Panc1 (cell line): ENCODE measurements at places on chromosomes 3 and 15. TPM values are rescaled to one million over a fixed set of nuclear protein-coding genes. Genes with fewer than 3 reads are reported as not detected.

DNA sequence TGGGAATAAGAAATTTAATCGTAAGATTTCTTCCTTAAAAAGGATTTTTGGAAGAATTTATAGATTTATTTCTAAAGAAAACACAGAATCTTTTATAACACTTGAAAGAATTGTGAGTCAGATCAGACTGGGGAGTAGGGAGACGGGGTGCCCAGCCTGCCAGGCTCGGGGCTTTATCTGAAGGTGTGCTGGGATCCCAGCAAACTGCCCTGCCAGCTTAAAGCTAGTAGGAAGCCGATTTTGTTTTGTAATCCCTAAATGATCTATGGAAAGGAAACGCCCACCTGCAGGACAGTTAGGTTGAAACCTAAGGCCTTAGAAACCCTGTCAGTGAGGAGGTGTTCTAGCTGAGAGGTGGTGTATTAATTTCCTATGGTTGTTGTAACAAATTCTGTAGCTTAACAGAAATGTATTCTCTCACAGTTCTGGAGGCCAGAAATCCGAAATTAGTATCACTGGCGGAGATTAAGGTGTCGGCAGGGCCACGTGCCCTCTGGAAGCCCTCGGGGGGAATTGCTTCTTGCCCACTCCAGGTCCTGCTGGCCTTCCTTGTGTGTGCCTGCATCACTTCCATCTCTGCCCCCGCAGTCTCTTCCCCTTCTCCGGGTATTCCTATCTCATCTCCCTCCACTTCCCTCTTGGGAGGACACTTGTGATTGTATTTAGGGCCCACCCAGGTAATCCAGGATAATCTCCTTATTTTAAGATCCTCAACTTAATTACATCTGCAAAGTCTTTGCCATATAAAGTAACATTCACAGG, 19.3 kb upstream of the RAB6B start:
- H3K4me1 ChIP-seq: no peaks in the 10 kb centered on the region
- H3K27ac ChIP-seq: no peak overlapping the region
- no peak for DNase-seq

DNA sequence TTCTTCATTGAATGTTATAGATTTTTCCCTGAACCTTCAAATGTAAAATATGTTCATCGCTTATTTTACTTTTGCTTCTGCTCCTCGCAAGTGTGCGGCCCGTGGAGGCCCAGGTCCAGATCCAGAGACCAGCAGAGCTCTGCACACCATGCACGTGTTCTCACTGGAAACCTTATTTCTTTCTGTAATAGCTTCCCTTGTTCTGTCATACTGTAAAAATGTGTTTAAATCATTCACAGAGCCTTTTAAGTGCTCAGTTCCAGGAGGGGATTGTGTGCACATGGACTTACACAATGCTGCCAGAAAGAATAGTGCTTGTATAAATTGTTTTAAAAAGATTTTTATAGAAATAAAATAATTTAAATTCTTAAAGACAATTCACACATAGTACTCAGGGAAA, 359.3 kb downstream of the GABRG3 start:
- no peak for DNase-seq
- no peaks in the 10 kb centered on the region for H3K4me1 ChIP-seq
- H3K36me3 ChIP-seq: no peaks in the 10 kb centered on the region
- H3K27ac ChIP-seq: no peak overlapping the region
- H3K27me3 ChIP-seq: no peaks in the 10 kb centered on the region
- H3K4me3 ChIP-seq: no peak overlapping the region

DNA sequence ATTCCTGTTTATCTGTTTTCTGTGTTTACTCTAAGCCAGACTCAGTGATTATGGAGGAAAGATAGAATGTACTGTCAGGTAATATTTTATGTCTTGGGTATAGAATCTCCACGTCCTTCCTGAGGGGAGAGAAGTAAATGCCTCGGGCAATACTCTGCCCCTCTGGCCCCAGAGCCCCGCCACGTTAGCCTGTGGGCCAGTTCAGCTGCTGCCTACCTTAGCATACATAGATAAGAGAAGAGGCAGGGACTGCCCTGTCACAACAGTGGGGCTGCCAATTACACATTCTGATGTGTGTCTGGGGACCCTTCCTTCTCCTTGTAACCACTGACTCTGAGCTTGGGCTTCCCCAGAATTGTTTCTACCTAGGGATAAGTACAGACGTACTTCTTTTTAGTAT, 347.7 kb upstream of the ATP11B start:
- H3K27ac ChIP-seq: no peak overlapping the region
- H3K36me3 ChIP-seq: no peaks in the 10 kb centered on the region
- H3K4me3 ChIP-seq: no peak overlapping the region
- H3K27me3 ChIP-seq: no peaks in the 10 kb centered on the region

GHSR gene
- total RNA-seq: not detected

GRCh38 chr15:55599439-55599838, 11.3 kb upstream of the PYGO1 start:
- no peak overlapping the region for H3K4me3 ChIP-seq
- no peaks in the 10 kb centered on the region for H3K4me1 ChIP-seq
- no peak for DNase-seq
- H3K27me3 ChIP-seq: no peaks in the 10 kb centered on the region
- H3K36me3 ChIP-seq: no peaks in the 10 kb centered on the region

DNA sequence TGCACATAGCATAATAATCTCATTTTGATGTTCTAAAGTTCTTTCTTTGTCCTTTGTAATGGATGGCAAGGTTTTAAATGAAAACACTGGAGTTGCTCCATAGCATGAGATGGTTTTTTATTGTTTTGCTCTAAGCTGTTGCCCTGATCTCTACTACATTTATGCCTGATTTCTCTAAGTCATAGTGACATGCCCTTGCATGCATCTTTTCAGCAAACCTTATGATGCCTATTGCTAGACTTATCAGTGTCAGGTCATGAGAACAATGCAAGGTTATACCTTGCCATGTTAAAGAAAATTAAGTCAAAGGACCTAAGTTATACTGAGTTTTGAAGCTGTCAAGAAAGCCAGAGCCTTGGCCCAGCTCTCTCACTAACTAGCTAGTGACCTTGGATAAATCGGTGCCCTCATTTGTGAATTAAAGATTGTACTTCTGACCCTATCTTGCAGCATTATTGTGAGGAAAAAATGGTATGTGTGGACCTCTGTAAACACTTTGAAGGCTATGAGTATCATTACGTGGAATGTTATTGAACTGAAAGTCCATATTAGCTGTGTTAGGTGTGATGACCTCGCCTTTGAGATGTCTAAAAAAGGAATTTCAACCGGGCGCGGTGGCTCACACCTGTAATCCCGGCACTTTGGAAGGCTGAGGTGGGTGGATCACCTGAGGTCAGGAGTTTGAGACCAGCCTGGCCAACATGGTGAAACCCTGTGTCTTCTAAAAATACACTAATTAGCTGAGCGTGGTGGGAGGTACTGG, 256.4 kb upstream of the UBE2E1 start:
- no peaks in the 10 kb centered on the region for H3K36me3 ChIP-seq
- no peaks in the 10 kb centered on the region for H3K27me3 ChIP-seq
- DNase-seq: no peak
- no peak overlapping the region for H3K27ac ChIP-seq
- no peaks in the 10 kb centered on the region for H3K4me1 ChIP-seq
- no peak overlapping the region for H3K4me3 ChIP-seq

- peak overlapping the region; percentile 27; the same call in 1 of the 2 replicates for H3K27ac ChIP-seq
- no peak overlapping the region for H3K4me3 ChIP-seq
- DNase-seq: no peak
- no peaks in the 10 kb centered on the region for H3K36me3 ChIP-seq
Observed at GRCh38 chr3:126979046-126979628, 3.8 kb upstream of the PLXNA1 start.

- no peaks in the 10 kb centered on the region for H3K27me3 ChIP-seq
- no peaks in the 10 kb centered on the region for H3K36me3 ChIP-seq
- no peak for DNase-seq
- no peak overlapping the region for H3K27ac ChIP-seq
- H3K4me3 ChIP-seq: no peak overlapping the region
Observed at GRCh38 chr3:197511130-197511529, 44.6 kb downstream of the BDH1 start.

CCR9 gene
- not detected for total RNA-seq

- H3K36me3 ChIP-seq: peaks cover 7% of the 10 kb centered on the region; the same call in 1 of the 2 replicates
- H3K4me1 ChIP-seq: no peaks in the 10 kb centered on the region
- no peaks in the 10 kb centered on the region for H3K27me3 ChIP-seq
- H3K27ac ChIP-seq: no peak overlapping the region
- no peak for DNase-seq
Observed at GRCh38 chr15:98942431-98942830, 65.2 kb downstream of the PGPEP1L start.

GRCh38 chr3:77526573-77527113, 486.7 kb downstream of the ROBO2 start:
- no peak overlapping the region for H3K27ac ChIP-seq
- H3K4me3 ChIP-seq: no peak overlapping the region
- H3K36me3 ChIP-seq: no peaks in the 10 kb centered on the region
- DNase-seq: no peak
- H3K27me3 ChIP-seq: no peaks in the 10 kb centered on the region

RASGRF1 gene
- total RNA-seq: 0.59 TPM

GRCh38 chr3:25143356-25144025, 284.6 kb upstream of the RARB start:
- no peaks in the 10 kb centered on the region for H3K4me1 ChIP-seq
- H3K27ac ChIP-seq: no peak overlapping the region
- H3K36me3 ChIP-seq: no peaks in the 10 kb centered on the region
- no peak for DNase-seq
- H3K4me3 ChIP-seq: no peak overlapping the region

DNA sequence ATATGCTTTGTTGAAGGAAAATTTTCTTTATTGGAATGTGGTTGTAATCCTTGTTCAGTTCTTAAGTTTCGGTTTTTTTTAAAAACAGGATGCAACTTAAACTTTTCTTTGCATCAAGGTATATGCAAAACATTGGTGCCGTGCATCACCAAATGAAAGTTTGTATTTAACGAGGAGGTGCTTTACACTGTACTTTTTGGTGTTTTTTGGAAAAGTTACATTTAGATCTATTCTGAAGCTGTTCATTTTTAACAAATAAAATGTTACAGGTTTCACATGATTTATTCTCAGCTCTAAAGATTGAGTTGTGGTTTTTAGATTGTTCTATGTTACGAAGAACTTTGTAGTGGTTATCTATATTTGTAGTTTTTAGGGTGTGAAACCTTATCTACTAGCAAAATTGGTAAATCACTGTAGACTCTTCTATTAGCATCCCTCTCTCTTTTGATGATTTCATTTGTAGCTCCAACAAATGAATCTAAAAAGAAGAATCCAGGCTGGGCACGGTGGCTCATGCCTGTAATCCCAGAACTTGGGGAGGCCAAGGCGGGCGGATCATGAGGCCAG, 7.0 kb upstream of the LRCH3 start:
- no peak overlapping the region for H3K27ac ChIP-seq
- no peaks in the 10 kb centered on the region for H3K27me3 ChIP-seq
- H3K36me3 ChIP-seq: peaks cover 29% of the 10 kb centered on the region
- no peak for DNase-seq

- no peaks in the 10 kb centered on the region for H3K4me1 ChIP-seq
- H3K4me3 ChIP-seq: no peak overlapping the region
- no peaks in the 10 kb centered on the region for H3K27me3 ChIP-seq
- H3K36me3 ChIP-seq: no peaks in the 10 kb centered on the region
Observed at GRCh38 chr3:186967686-186968085, 37.4 kb downstream of the ST6GAL1 start.

DNA sequence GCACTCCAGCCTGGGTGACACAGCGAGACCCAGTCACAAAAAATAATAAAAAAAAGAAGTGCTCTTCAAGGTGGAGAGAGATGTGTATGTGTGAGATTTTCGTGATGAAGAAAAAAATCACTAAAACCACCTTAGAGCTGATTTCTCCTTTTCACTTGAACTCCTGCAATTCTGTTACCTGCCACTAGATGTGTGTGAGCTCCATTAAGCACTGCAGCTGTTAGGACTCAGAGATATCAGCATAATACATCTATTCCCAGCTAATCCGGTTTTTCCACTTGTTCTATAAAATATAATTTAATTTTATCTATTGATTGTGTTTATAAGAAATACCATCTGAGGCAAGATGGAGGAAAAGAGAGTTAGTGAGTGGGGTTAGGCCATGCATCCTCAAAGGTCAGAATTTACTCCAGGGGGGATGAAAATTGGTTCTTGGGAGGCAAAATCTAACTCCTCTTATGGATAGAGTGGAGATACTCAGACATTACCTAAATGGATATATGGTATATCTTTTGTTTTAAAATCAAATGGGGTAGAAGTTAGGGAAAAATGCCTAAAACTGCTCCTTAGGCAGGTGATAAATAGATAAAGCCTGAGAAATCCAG, 152.7 kb downstream of the IL20RB start:
- H3K4me3 ChIP-seq: no peak overlapping the region
- peaks cover 31% of the 10 kb centered on the region for H3K27me3 ChIP-seq
- H3K27ac ChIP-seq: no peak overlapping the region
- no peaks in the 10 kb centered on the region for H3K36me3 ChIP-seq

PLCH1 gene
- 0.03 TPM for total RNA-seq

DNA sequence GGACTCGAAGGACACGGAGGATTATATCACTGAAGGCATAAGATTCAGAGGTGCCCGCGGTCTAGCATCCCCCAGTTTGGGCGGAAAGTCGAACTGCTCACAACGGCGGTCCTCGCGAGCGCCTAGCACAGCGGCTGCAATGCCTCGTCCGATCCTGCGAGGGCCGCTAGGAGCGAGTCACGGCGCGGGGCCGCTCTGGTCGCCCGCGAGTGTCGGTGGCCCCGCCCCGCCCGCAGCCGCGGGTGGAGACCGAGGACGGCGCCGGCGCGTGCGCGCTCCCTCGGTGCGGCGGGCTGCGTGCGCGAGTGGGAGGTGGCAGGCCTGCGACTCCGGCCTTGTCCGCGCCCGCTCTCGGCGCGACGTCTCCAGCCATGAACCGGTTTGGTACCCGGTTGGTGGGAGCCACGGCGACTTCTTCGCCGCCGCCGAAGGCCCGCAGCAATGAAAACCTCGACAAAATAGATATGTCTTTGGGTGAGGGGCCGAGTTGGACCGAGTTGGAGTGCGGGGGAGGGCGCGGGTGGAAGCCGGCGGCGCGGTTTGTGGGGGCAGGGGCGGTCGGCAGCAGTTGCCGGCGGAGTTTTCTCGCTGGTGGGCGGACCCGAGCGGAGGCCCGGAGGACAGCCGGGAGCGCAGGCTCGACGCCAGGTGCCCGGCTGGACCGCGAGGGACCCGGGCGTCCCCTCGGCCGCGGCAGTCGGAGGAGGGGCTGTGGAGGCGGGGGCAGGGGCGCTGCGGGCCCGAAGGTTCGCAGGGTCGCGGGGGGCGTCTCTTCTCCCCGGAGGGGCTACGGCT, at the start of gene FYTTD1:
Gene FYTTD1, plus strand, starts transcription at position 283 of the 795 bp plus-strand sequence. Its CDS starts 89 bp downstream, at position 372.
- peak within 1 kb of the TSS; percentile 78 for H3K27ac ChIP-seq
- H3K27me3 ChIP-seq: no peaks in the 10 kb centered on the region
- no peaks in the 10 kb centered on the region for H3K36me3 ChIP-seq
- H3K4me3 ChIP-seq: peak within 1 kb of the TSS; percentile 86
- H3K4me1 ChIP-seq: peaks cover 23% of the 10 kb centered on the region
